Hematopoietic multipotent progenitor cell (in vitro differentiated cells): ENCODE measurements at places on chromosomes 3 and 15.

- DNase-seq, result no peak
Measured at GRCh38 chr15:100731267-100732152, 129.1 kb downstream of the ASB7 start.

DNA sequence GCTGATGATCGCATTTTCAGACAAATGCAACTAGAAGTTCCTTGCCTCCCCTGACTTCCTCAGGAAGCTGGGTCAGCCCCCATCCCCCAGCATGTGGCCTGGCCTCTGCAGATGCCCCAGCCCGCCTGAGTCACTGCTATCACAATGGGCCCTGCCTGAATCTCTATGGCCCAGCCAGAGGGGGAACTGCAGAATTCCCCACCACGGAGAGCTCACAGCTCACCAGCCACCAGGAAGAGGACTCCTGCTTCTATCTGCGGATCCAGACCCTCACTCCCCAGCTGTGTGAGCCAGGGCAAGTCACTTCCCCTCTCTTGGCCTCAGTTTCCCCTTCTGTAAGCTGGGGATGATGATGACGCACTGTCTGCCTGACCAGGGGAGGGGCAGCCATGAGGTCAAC, 6.9 kb downstream of the PLXND1 start:
- DNase-seq, result peak; percentile 87

DNA sequence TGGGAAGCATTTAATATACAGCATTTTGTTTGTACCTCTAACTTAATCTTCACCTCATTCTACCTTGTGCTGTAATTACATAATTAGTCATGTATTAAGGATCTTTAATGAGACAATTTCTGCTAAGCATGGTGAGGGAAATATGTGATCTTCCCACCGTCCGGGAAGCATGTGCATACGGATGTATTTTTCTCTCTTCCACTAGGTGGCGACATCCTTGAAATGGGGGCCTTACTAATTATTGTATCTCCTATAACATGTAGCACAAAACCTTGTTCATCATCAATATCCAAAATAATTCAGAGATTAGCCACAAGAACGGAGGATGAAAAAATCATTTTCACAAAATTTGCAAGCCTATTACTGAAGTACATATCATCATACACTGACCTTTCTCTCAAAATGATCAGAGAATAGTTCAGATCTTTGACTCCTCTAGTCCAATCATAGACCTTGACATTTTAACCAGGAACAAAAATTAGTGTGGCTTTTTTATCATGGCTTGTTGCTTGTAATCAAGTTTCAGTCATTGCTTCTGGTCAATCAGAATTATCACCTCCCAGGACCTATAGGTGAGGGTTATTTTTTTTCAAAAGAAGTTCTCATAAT, 148.9 kb upstream of the GBE1 start:
- DNase-seq, result peak; percentile 18

- DNase-seq, result no peak
Measured at GRCh38 chr3:136617198-136617597, 135.0 kb downstream of the STAG1 start.

DNA sequence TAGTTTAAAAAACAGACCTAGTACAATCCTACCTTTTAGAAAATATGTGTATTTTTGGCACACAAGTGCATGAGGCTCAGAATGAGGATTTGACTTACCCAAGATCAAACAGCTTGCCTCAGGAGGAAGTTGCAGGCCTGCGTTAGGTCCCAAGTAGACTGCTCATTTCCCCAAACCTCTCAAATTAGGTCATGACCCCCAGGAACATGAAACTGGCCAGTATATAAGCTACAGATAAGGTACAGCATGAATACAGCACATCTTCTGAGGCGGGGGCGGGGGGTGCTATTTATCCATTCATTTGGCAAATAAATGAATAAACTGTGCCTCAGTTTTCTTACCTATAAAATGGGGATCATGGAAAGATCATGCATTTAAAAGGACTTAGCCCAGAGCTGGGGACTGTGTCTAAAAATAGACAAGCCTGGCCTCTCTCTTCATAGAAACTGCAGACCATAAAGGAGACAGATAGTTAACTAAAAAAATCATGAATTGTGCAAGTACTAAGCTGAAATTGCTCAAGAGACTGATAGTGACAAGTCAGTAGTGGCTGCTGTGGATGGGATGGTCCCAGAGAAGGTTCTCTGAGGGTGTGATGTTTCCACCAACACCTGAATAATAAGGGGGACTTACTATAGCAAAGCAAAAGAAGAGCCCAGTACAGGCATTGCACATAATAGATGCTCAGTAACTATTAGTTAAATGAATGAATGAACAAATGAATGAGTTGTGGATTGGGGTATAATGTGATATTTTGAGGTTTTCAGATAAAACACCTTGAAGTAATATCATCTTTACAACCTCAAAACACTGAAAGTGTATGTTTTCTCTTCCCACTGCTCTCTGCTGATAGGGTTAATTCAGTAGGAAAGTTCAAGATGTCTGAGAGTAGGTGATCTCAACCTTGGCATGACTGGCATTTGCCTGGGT, 258.5 kb upstream of the PROK2 start:
- no peak for DNase-seq
